ENCODE measurements at places on chromosomes 7 and 10.

- DNase-seq: no peak
Observed at GRCh38 chr10:22579826-22580225, 134.6 kb downstream of the PIP4K2A start.

- DNase-seq: peak; percentile 72
Observed at GRCh38 chr10:104255311-104255981, 754 bp downstream of the GSTO1 start.

DNA sequence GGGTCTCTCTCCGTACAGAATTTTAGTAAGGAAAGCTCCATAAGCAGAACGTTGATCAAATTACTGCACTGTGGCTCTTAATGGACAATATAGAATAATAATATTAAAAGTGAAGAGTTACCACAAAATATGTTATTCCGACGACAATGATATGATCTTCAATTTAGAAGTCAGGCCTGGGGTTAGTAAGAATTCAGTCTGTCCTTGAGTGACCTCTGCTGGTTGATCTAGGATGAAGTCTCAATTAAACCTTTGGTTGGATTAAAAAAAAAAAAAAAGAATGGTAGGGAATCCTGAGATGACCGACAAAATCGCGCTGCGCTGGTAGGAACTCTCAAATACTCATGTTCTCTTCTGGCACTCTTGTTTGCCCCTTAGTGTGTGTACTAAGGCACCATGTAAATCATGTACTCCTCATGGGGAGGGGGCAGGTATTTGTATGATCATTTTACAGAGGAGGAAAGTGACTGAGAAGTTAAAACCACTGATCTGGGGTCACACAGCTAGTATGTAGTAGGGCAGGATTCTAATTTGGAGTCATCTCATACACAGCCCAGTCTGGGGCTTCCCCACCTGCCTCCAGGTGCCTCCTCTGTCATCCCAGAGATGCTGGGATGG, 161.3 kb upstream of the NPVF start:
- peak; percentile 64 for DNase-seq

GRCh38 chr7:115516341-115516740, 514.2 kb downstream of the TFEC start:
- no peak for DNase-seq

GRCh38 chr7:155247479-155248365, 50.0 kb upstream of the INSIG1 start:
- DNase-seq: no peak

DNA sequence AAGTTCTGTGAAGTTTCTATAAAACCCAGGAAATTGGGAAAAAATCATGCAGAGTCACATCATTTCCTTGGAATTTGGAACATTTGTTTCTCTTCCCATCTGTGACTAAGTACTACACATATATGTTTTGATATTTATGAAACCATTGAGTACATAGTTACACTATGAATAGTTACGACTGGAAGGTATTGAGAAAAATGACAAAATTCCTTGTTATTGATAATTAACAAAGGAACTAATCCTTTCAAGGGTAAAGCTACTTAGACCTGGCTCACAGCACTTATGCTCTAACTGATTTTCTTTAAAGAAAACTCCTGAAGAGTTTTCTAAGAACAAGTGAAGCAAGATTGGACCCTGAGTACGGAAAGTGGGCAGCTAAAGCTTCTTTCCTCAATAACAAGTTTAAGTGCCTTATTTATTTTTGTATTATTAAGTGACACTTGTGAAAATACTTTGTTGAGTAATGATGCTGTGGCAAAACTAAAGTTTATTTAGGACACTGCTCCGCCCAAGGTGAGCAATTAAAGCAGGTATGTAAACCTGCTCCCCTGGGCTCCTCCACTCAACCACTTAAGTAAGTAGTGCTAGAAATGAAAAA, 12.0 kb upstream of the GLCCI1 start:
- peak; percentile 48 for DNase-seq

GRCh38 chr10:7797582-7797981, 9.6 kb downstream of the ATP5F1C start:
- peak; percentile 88 for DNase-seq

DNA sequence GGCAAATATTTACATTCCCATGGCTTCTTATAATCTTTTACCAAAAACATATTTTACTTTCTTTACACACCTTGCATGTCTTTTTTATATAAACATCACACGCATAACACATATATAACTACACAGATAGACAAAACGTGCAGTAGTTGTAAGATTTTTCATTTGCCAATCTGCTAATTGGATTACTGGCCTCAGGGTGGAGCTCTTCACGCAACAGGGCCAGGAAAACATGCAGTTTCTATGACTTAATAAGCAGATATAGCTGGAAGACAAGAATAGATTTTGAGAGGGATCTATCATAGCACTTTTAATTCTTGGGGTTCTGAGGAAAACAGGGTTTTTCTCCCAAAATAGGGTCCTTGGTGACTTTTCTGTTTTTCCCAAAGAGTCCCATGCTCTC, 12.7 kb downstream of the ACADSB start:
- no peak for DNase-seq

- DNase-seq: peak; percentile 91
Observed at GRCh38 chr10:58512491-58513187, at the start of gene BICC1. BICC1 (plus strand) TSS chr10:58512872; CDS start chr10:58513144, 272 bp downstream.

- no peak for DNase-seq
Observed at GRCh38 chr10:3658766-3659165, 126.2 kb downstream of the KLF6 start.

GRCh38 chr10:102159051-102159597, 6.9 kb downstream of the NOLC1 start:
- peak; percentile 23 for DNase-seq

- peak; percentile 98 for DNase-seq
Observed at GRCh38 chr10:86971232-86971991, 3.1 kb downstream of the ADIRF start.

DNA sequence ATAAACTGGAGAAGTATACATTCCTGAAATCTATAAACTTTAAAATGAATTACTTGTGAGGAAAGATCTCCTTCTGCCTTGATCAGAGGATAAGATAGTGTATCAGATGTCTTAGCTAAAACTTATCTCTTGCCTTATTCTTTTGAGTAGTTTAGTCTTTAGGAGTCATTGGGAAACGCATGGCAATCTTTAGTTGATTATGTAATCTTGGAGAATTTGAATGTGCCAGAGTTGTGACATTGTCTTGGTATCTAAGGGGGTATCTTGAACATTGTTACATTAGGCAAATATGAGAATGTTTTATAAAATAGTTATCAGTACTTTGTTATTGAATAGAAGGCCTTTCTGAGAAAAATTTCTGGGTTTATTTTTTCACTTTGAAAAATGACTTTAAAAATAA, 61.6 kb upstream of the ADRA2A start:
- DNase-seq: no peak

DNA sequence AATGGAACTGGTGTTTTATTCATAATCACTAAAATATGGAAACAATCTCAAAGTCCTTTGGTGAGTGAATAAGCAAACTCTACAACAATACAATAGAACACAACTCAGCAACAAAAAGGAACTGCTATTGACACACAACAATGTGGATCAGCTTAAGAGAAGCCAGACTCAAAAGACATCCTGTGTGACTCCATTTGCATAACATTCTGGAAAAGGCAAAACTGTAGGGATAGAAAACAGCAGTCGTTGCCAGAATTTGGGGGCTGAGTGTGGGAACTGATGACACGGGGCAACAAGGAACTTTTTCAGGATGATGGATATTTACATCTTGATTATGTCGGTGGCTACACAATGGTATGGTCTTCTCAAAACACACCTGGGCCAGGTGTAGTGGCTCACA, 32.4 kb upstream of the SVIL start:
- DNase-seq: no peak

- DNase-seq: no peak
Observed at GRCh38 chr7:116705419-116705818, 33.4 kb downstream of the MET start.

- DNase-seq: no peak
Observed at GRCh38 chr7:80699721-80700256, 61.3 kb downstream of the CD36 start.

DNA sequence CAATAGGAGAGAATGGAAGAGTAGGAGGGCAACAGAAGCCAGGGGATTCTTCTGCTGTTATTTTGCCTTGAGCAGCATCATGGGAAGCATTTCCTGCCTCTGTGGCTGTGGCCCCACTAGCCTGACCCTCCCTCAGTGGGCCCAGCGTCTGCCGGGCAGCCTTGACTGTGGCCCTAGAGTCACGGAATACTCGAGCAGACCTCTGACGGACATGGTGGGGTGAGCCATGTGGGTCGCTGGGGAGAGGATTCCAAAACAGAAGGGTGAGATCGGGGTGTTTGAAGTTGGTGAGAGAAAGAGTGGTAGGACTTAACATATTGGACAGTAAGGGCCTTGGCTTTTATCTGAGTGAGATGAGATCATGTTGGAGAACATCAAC, 8.3 kb upstream of the PRKAG2 start:
- no peak for DNase-seq

DNA sequence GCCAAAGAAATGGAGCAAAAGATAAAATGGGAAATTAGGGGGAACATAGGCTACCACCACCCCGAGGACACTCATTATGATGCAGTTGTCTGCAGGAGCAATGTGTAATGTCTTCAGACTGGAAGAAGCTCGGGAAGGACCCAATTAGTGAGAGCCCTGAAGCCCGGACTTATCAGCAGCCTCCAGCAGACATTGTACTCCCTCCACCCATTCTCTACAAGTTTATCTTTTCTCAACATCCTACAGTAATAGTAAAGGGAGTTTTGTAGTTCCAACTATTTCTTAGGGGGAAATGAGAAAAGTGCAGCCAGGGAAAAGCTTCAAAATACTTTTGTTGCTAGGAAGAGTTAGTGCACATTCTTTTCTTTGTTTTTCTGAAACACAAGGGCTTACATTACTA, 657.3 kb upstream of the COBL start:
- DNase-seq: no peak

- no peak for DNase-seq
Observed at GRCh38 chr7:2049782-2050510, 182.8 kb downstream of the MAD1L1 start.
